ENCODE measurements at places on chromosomes 12 and 14.

DNA sequence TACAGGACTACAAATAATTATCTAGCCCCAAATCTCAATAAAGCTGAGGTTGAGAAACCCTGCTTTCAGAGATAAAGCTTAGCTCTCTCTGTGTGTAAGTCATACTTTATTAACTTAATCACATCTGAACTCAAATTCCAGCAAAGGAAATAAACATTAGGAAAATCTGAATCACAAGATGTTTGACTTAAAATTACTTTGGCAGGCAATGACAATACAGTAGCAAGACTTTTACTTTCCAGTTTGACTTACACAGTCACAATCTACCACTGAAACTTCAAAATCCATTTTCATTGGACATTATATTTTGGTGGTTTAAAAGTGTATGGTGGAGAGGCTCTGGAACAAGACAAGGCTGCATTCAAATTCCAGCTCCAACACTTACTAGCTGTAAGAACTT, 11.4 kb downstream of the TMEM116 start:
- DNase-seq: no peak

DNA sequence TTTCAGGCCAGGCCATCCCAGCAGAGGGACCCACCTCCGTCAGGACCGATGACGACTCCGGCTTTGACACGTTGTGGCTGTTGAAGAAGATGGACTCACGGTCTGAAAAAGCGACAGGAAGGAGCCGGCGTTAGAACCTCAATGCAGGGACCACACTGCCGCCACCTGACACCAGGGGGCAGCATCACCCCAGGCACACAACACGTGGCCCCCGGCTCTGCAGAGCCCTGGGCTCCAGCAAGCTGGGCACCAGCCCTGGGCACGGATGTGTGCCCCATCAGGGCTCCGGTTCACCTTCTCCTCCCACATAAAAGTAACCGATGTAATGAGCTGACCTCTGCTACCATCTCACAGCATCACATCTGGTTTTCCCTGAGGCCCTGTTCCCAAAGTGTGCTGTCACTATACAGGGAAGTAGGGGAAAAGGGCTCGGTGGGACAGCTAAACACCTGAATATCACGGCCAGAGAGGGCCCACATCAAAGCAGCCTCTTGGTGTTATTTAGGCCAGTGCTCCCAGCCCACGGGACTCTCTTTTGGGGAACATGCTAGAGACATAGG, 29.0 kb downstream of the CHGA start:
- DNase-seq: peak; percentile 75

GRCh38 chr12:101612160-101612916, 17.6 kb downstream of the MYBPC1 start:
- no peak for DNase-seq

DNA sequence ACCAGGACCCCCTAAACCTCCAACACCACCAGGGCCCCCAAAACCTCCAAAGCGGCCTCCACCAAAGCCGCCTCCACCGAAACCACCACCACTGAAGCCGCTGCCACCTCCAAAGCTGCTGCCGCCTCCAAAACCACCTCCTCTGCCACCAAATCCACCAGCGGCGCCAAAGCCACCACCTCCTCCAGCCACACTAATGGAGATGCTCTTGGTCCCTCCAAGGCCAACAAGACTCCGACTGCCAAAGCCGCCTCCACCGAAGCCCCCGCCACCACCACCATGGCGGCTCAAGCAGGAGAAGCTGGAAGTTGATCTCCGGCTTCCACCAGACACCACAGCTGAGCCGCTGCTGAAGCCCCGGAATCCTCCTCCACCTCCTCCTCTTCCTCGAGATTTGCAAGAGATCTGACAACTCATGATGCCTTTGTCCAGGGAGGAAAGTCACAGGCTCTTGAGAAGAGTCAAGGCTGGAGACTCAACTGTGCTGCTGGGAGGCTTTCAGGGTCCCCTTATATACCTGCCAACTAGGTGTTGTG, at the start of gene KRT2:
KRT2 (minus strand) TSS at position 486 of the 536 bp plus-strand sequence; CDS start at position 417, 69 bp downstream.
- no peak for DNase-seq

DNA sequence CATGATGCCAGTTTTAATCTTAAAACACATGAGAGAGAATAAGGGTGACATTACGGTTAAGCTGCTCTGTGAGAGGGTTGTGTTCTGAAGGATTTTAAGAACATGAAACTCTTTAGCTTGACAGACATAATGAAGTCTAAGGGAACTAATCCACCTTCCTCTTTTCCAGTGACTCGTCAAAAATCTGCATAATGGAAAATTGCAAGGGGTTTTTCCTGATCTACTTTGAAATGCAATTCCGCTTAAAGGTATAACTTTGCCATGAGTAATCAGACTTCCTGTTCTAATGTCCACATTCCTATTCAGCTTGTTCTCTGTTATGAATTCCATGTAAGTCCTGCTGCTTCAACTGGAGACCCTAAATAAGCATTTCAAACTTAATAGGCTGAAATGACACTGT, at the start of gene ZNF705A:
ZNF705A (plus strand) TSS at position 171 of the 400 bp plus-strand sequence. CDS start 15,611 bp downstream, outside the sequence.
- DNase-seq: no peak

DNA sequence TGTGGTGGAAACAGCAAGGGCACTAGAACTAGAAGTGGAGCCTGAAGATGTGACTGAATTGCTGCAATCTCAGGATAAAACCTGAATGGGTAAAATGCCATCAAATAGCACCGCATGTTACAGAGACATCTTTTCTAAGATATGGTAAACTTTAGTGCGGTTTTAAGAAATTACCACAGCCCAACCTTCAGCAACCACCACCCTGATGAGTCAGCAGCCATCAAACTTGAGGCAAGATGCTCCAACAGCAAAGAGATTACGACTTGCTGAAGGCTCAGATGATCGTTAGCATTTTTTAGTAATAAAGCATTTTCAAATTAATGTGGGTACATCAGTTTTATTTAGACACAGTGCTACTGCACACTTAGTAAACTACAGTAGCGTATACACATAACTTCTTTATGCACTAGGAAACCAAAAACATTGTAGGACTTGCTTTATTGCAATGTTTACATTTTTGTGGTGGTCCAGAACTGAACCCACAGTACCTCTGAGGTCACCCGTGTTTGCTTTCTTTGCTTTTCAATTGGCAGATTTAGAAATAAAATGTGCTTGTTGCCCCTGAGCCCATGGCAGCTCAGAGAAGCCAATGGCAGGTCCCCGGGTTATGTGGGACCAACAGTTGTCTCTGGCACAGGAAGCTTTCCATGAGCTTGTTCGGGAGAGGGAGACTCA, 15.9 kb downstream of the GOLGA3 start:
- DNase-seq: no peak

DNA sequence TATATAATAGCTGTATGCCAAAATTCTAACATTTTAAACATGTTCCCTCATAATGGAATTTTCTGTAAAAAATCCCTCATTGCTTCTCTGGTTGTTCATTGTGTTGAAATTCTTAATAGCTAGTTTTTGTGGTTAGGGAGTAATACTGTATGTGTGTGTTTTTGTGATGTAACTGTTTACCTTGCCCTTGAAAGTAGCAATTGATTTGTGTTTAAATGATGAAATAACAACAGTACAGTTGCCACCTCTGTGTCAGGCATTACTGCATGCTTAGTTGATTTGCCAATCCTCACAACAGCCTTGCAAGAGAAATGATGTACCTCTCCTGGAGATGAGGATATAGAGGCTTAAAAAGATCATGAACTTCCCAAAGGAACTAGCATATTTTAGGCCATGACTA, 94.9 kb downstream of the DAAM1 start:
- DNase-seq: no peak

DNA sequence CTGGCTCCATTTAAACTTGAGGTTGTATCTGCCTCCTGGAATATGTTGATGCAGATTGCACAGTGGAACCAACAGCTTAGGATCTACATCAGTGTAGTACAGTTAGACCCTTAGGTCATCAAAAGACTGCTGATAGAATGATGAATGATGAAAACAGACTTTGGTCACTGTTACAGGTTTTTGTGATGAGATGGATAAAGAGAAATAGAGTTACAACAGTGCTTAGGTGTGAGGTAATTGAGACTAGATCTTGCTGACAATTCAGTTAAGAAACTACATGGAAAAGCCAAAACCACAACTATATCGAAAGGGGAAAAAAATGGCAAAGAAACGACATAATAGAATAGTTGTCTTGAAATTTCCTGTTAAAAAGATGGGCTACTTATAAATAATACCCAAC, 145.7 kb upstream of the LMNTD1 start:
- DNase-seq: no peak

DNA sequence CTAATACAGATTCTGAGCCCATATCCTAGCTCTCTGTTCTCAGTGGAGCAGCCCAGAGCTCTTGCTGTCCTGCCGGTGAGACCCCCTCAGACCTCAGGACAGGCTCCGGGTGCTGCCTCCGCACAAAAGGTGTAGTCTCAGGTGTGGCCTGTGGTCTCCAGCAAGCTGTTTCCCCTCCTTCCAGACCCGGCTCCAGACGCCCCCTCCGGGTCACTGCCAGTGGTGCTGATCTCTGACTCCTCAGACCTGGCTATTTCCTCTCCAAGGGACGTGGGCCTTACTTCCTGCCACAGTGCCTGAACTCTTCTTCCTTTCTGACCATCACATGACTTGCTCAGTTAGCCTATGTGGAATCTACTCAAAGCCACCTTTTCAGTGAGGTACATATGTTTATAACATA, 337.5 kb downstream of the GLT1D1 start:
- DNase-seq: no peak

GRCh38 chr12:103673891-103674375, 86.9 kb downstream of the STAB2 start:
- no peak for DNase-seq

DNA sequence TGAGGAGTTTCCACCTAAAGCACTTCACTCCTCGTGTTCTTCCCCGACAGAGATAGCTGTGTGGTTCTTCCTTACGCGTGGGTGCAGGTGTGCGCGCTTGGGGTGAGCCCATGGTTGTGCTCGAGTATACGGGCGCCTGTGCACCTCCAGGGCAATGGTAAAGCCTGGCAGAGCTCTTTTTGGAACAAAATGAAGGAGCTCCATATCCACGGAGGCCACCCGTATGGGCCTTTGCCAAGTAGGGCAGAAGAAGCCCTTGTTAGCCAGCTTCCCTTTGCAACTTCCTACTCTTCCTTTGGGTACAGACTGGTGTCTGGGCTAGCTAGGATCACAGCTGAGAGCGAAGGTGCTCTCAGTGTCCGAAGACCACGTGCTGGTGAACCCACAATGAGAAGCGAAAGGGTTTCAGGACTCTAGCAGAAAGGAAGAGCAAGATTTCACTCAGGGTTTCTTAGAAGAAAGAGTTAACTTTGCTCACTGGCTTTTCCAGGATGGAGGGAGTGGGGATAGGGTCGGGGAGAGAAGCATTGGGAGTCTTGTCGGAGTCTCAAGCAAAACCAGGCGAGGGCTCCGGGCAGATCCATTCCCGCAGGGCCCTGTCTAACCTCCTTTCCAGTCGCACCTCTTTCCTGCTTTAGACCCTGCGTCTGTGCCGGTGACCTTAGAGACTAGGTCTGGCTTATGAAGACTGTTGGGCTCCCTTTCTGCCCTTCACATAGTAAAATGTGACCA, 960 bp upstream of the LRFN5 start:
- no peak for DNase-seq

GRCh38 chr12:14373217-14373616, 7.7 kb downstream of the ATF7IP start:
- DNase-seq: no peak

GRCh38 chr12:123444092-123445026, 7.9 kb upstream of the RILPL2 start:
- no peak for DNase-seq

GRCh38 chr12:58711974-58712373, 208.3 kb downstream of the LRIG3 start:
- DNase-seq: no peak

GRCh38 chr12:88132392-88132791, 9.5 kb downstream of the CEP290 start:
- DNase-seq: no peak

GRCh38 chr12:105980533-105980932, 158.2 kb downstream of the NUAK1 start:
- no peak for DNase-seq

DNA sequence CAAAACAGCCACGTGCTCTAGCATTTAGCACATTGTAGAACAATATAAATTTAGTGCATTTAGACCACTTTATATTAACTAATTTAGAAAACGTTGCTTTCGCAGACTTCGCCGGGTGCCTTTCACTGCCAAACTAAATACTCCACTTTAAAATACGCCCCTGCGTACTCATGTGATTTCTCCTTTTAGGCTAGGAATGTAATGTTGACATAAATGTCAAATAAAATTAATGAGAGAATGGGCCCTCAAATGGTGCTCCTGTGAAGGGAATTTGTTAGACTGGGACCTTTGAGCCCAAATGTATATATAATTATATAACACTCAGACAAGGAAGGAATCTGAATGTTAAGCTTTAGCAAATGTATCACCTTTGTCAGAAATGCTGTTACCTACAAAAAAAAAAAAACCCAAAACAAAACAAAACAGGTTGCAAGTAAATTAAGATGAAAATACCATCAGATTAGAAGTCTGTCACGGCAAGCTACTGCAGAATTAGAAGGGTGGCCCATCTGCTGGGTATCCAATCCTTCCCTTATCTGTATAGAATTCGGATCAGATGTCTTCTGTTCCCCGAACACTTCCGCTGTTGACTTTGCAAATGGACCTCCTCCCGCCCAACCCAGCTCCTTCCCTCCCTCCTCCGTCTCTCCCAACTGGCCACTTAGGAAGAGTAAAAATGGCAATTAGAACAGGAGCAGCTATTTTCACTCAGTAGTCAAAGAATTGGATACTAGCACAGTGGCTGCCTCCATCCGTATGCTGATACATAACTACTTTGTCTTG, 159.3 kb upstream of the FOXN3 start:
- DNase-seq: no peak

DNA sequence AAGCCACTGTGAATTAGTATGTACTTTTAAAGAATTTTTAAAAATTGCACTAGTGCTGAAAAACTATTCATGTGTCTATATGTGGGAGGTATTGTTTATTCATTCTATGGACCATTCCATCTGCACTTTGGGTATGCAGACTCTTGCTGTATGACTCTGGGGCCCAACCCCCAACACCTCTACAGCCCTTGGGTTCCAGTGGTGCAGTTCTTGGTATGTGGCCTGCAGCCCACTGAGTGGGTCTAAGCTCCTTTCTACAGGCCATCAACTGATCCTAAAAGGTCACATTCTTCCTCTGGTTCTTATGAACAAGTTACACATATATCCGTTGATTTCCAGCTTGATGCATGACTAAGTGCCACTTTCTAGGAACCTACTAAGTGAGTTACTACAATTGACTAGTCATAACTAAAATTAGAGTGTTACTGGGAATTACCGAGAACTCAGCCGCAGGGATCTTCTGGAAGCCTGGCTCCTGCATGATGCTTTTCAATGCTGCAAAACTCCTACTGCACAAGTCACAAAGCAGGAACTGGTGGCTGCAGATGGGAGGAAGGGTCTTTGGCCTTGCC, 62.4 kb upstream of the MED13L start:
- DNase-seq: no peak
